Esophagus squamous epithelium (tissue), 5 donors: ENCODE measurements at places on chromosomes 2 and 18.

- no peak for DNase-seq
Measured at GRCh38 chr2:238939074-238939473, 91.2 kb downstream of the TWIST2 start.

- no peak for DNase-seq
Measured at GRCh38 chr2:215756346-215756730, 257.0 kb downstream of the MREG start.

DNA sequence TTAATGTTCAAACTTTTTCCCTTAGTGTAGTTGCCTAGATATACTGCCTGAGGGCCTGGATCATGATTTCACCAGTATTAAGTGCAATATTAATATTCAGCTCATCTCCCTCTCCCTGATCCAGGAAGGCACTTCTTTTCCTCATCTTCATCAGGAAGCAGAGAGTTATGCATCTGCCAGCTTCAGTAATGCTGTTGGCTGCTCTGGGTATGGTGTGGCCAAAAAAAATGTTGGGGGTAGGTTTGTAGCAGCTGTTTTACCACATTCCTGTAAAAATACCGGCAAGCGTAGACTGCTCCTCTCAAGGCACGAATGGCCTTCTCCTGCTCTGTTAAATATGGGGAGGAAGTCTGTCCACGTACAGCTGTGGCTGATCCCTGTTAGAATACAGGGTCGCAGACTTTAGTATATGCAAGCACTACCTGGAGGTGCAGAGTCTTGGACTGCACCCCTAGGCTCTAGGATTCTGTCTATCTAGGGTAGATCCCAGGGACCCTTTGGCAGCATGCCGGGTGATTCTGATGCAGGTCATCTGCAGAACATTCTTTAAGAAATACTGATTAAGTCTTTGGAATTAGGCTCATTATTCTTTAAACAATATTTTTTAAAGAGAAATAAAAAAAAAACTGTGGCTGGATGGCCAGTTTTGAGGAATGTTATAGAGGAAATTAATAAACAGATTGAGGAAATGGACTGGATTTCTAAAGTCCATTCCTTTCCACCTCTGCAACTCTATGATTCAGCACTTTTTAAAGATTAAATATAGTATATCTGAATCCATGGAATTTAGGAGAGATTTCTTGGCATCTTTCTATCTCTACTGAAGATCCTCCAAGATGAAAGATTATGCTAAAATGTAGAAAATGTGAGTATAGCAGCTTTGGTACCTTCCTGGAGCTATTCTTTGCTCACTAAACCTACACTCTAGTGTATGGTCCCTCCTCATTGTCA is 21.0 kb upstream of the GLS start:
- DNase-seq: no peak

DNA sequence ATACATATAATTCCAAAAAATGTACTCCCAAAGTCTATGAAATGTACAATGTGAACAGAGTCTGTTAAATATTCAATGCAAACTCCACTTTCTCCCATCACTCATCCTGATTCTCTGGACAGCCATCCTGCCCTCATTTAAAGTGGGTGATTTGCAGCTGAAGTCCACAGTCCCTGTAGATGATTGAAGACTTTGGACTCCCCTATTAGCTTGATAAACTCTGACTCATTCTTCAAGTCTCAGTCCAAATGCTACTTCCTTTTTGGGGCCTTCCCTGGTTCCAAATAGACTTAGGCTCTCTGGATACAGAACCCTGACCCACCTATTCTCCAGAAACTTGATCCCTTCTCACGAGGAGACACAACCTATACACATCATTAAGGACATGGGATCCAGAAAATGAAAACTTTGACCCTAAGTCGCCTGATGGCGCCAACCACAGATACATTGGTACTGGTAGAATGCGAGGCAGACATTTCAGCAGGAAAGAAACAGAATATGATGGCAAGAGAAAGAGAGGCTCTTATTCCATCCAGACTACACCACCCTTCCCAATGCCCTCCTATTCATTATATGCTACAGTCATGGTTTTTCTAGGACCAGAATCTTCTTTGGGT is 122.7 kb downstream of the VIT start:
- no peak for DNase-seq

DNA sequence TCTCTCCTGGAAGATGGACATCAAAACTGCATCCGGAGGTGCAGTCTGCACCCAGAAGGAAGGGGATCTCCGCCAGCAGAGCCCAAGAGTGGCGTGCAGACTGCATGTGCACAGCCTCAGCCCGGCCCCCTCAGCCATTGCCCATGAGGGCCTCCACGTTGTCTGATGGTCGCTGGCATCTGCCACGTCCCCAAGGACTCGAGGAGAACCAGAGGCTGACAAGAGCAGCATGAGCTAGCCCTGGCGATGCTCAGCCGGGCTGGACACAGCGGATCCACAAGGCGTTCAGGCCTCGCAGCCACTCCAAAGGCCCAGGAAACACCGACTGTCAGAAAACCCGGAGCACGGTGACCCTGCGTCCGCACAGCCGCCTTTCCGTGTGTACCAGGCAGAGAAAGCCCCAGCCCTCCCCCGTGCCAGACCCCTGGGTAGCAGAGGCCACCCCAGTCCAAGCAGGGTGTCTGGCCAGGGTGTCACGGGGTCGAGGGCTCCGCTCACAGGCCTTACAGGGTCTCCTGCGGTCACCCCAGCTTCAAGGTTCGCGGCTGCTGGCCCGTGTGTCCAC is 48.3 kb downstream of the SLC66A2 start:
- DNase-seq: no peak

DNA sequence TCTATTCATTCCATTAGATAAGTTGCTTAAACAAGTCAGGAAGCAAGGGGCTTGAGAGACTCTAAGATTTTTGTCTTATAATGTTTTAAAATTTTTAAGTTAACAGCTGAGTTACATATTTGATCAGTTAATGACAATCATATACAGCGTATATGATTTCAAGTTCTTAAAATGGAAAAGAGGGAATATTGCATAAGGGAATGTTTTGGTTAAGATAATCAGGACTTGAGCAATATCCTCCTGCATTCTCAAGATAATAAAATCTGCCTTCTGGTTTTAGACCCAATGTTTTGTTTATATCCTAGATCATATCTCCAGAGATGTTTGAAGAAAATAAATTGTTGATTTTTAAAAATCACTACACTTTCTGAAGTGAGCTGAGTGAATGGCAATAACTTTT is 13.4 kb upstream of the DYNC1I2 start:
- DNase-seq: no peak

GRCh38 chr2:83944191-83944590 is 514.9 kb downstream of the SUCLG1 start:
- no peak for DNase-seq

- DNase-seq: no peak
Measured at GRCh38 chr2:191362841-191363240, 117.6 kb downstream of the MYO1B start.

DNA sequence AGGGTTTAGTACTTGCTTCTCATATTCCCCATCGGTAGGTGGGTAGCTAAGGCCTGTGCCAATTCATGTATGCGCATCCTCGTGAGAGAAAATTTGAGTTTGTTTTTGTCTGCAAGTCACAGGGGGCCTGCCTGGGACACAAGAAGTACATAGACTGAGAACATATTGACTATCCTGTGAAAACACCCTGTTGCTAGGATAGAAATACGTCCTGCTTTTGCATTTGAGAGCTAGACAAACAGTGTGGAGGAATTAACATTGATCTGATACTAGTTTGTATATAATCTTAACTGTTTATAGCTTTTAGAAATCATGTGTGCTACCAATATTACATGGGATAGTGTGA is 10.9 kb downstream of the WDR7 start:
- DNase-seq: no peak

DNA sequence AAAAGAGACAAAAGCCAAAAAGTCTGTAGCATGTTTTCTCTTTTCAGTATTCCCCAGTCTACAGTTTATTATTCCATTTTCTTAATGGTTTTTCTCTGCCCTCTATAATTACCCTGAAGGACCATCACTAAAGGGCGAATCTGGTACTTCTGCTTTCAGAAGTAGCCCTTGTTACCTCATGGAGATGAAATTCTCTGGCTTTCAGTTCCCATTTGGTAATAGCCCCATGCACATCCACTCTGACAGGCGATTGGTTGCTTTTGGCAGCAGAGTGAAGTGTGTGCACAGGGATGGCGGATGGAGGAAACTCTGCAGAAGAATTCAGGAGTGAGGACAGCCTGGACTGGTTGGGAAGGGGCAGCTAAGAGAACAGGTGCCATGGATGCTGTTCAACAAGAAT is 66.3 kb upstream of the NABP1 start:
- DNase-seq: no peak

GRCh38 chr18:44742718-44743311 is 62.1 kb downstream of the SETBP1 start:
- DNase-seq: no peak

DNA sequence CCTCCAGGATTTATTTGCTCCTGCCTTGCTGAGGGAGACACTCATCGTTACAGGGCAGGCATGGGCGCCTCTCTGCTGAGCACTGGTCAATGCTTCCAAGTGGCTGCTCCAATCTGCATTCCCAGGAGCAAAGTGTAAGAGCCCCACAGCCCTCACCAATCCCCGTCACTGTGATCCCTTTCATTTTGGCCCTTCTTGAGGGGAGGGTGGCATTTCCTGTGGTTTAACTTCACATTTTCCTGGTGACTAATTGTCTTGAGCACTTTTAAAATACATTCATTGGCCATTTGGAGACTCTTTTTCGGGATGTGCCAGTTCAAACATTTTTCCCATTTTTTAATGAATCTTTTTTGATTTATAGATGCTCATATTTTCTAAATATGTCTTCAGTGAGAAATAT is 33.0 kb downstream of the TPO start:
- no peak for DNase-seq

DNA sequence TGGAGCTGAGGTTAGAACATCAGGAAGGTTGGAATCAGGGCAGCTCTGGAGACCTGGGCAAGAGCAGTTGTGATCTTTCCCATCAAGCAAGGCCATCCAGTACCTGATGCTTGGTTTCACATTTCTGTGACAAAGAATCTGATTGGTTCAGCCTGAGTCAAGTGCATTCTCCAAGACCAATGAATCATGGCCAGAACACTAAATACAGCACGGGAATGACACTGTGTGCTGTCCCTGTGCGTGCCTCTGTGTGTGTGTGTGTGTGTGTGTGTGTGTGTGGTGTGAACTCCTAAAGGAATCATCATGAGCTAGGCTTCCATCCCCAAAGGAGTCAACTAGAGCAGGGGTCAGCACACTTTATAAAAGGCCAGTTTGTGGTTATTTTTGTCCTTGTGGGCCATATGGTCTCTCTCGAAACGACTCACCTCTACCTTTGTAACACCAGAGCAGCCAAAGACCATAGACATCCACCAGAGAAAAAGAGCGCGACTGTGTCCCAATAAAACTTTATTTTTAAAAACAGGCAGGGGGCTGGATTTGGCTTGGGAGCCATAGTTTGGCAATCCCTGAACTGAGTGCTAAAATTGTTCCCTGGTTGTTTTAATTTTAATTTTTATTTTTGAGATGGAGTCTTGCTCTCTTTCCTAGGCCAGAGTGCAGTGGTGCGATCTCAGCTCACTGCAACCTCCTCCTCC is 99.7 kb downstream of the INHBB start:
- no peak for DNase-seq

DNA sequence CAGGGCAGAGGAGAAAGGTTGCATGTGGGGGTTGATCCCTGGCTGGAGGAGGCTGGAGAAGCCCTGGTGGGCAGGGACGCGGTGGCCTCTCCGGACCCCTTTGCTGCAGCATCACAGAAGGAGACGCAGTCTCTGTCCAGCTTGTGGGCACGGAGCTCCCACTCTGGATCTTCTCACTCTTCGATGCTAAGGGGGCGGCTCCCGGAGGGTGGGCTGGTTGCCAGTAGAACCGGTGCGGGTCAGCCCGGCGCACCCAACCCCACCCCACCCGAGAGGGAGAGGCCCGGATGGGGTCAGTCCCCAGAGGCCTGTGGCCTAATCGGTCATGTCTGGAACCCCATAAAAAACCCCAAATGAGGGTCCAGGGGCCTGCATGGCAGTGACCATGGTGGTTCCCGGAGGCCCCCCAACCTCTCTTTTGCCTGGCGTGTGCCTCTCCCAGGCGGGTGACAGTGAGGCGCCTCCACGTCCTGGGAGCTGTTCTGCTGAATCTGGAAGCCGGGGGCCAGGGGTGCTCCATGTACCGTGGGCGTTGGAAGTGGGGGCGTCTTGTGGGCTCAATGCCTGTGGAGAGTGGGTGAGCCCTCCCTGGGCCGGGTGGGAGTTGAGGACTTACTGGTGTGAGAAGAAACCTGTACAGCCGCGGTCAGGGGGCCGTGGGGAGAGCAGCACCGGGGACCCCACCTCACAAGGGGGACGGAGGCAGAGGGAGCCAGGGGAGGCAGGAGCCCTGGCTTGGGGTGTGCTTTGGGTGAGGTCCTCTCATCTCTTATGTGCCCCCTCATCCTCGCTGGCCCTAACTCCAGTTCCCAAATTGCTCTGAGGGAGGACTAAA is 79.6 kb downstream of the RTP5 start:
- no peak for DNase-seq

GRCh38 chr18:77013811-77014521 is 118.6 kb downstream of the MBP start:
- no peak for DNase-seq

GRCh38 chr2:196067088-196067382 is 1.6 kb downstream of the DNAH7 start:
- DNase-seq: no peak

- no peak for DNase-seq
Measured at GRCh38 chr2:14602309-14602708, 30.2 kb upstream of the LRATD1 start.

- no peak for DNase-seq
Measured at GRCh38 chr2:54476852-54477251, 20.7 kb downstream of the SPTBN1 start.

- no peak for DNase-seq
Measured at GRCh38 chr18:8031496-8031895, 464.4 kb downstream of the PTPRM start.

GRCh38 chr2:71458413-71459083 is 5.2 kb downstream of the DYSF start:
- no peak for DNase-seq

- DNase-seq: no peak
Measured at GRCh38 chr2:34316788-34317187, 717.7 kb upstream of the FAM98A start.

GRCh38 chr2:47401789-47402554 is 984 bp upstream of the MSH2 start:
- no peak for DNase-seq

DNA sequence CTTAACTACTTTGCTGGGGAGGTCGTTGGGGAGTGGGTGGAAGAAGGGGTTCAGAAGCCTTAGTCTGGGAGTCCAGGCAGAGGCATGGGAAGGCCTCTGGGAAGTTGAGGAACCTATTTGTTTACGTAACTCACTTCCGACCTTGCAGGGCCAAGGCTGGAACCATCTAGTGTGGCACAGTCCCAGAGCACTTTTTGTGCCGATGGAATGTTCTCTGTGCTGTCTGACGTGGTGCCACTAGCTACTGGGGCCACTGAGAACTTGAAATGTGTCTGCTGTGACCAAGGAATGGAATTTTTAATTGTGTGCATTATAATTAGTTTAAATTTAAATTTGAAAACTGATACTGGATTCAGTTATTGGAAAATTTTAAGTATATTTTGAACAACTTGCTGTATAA is 139.7 kb downstream of the FAM161A start:
- no peak for DNase-seq

DNA sequence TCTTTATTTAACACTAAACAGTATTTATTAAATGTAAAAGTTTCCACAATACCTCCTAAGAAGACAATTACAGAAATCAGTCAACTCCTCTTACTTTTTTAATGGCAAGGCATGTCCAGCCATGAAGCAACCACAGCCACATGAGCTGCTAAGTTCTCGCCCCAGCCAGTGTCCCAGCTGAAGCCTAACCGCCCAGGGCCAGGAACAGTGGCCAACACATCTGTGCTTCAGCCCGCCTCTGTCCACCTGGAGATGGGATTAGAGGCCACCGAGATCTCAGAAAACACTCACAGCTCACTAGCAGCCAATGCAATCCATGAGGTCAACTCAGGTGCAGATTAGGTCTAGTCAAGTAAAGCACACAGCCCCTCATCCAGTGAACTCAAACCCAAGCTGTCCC is 40.2 kb downstream of the PID1 start:
- DNase-seq: no peak
